ENCODE measurements at places on chromosomes 16 and 17.

DNA sequence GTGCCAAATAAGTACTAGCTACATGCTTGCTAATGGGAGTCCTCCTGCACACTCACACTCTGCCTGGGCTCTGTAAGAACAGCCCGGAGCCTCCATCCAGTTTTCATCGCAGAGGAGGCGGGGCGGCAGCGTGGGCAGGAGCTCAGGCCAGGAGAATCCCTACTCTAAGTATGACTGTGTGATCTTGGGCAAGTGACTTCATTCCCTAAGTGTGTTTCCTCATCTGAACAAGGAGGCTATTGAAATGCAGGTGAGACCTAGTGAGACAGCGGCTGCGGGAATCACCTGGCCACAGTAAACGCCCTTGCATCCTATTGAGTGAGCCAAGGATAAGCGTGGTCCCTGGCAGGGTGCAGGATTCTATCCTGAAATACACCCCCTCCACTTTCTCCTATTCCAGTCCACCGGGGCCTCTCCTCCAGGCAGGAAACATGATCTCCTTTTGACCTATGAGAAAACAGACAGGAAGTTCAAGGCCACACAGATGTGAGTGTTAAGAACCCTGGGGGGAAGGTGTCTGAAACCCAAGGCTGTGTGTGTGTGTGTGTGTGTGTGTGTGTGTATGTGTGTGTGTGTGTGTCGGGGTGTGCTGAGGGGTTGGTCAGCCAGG is 5.2 kb upstream of the RAI1 start:
- DNase-seq, result peak; percentile 35

DNA sequence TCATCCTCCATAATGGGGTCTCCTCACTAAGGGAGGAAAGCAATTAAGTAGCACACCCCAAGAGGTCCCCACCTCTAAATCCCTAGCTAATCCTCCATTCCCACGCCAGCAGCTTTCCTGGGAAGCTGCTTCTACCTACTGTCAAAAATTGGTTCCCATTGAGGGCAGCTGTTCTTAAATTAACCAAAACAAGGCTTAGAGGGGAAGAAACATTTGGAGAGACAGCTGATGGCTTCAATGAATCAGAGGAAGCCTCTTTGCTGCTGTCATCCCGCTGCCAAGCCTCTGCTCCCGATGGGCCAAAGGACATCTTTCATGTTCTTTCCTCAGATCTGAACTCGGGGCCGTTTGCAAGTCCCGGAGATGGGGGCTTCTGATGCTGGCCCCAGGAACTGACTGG is 26.6 kb downstream of the AIPL1 start:
- DNase-seq, result no peak

DNA sequence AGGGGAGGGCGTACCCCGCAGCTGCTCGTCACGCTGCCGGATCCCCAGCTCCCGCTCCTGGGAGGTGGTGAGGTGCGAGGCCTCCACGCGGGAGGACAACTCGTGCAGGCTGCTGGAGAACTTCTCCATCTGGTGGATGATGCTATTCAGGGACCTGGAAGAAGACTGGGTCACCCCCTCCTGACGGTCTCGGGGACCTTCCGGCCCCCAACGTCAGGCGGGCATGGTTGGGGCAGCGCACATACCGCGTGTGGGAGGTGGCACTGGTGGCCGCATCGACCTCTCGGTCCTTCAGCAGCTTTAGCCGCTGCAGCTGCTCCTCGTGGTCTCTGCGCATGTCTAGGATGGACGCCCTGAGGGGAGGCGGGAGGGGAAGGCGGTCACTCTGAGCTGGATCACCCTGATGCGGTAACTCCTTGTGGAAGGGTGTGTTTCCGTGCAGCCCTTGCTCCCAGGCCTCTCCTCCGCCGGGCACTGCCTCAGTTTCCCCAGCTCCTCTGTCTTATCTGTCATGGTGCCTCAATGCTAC is 13.3 kb upstream of the MRPL38 start:
- DNase-seq, result no peak

GRCh38 chr17:49388290-49388640 is 26.2 kb upstream of the ZNF652 start:
- no peak for DNase-seq

- no peak for DNase-seq
Observed at GRCh38 chr17:33233811-33234177, 59.3 kb downstream of the ASIC2 start.

Measured in dermis microvascular lymphatic vessel endothelial cell (primary cell).